ENCODE measurements at places on chromosomes 2 and 18.

DNA sequence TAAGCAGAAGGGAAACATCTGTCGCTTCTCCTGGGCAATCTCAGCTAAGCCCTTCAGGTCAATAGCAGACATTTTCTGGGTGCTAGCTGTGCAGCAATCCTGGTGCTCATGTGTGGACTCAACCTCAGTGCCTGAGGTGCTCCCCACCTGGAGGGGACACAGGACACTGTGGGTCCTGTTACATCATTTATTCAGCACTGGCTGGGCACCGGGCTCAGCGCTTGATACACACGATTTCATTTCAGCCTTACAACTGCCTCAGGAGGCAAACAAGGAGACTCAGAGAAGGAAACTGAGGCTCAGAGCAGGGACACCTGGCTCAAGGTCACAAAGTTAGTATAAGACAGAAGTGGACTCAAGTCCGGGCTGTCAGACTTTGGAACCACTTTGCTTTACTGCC lies 46.7 kb downstream of the MARCO start:
- no peak for DNase-seq

DNA sequence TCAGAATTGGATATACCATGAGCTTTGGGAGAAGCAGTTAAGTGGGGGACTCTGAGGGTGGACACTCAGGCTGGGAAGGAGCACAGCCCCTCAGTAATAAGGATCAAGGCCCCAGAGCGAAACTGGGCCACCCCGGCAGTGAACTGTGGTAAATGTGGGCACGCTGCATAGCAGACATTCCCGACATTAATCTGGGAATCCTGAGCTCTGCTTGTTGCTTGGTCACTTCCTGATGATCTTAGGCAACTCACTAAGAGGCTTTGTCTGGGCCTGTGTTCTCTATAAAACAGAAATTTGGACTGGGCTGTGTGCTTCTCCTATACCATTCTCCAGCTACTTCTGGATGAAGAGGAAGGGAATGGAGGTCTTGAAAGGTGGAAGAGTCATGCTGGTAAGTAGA lies 4.8 kb downstream of the TGFBRAP1 start:
- no peak for DNase-seq

DNA sequence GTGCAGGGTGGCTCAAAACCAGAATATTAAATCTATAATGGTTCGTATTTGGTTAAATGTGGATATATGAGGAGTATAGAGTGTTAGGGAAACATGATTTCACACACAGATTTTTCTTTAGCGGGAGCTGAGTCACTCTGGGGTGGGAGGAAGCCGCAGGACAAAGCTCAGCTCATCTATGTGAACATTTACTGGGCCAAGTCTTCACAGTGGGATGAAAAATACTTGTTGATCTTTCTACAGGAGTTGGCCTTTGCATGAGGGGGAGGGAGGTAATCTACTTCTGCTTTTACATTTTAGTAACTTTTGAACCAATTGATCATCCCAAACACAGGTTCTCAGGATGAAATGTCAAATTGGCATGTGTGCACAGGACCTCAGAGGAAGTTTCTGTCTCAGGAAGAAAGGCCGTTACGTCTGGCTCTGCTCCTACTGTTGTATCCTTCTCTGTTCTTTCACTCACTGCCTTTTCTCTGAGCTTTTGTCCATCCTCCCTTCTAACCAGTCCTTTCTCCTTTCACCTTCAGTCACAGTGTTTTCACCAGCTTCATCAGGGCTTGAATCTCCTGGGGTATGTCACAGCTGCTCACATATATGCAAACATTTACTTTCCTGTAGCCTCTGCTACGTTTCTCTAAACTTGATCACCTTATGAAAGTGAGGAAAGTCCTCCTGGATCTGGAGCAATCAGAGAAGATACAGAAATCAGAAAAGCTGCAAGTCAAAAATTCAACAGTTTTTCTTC lies 943.3 kb upstream of the FANCL start:
- DNase-seq: no peak

DNA sequence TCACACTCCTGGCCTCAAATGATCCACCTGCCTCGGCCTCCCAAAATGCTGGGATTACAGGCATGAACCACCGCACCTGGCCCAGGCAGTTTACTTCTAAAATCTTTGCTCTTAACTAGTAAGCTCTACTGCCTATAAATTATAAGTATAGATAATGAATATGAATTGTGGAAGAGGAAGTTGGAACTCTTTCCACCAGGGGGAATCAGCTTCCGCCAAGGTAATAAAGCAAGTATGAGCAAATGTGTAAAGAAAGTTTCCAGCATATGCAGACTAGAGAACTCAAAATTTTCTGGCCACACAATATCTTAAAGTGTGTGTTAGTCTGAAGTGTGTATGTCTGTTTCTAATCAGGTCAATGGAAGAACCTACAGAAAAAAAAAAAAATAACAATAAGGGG lies 68.1 kb downstream of the RMDN2 start:
- DNase-seq: peak; percentile 1

- no peak for DNase-seq
Measured at GRCh38 chr2:10668402-10669012, 21.3 kb downstream of the NOL10 start.

- no peak for DNase-seq
Measured at GRCh38 chr2:151481744-151482143, 72.0 kb downstream of the RIF1 start.

DNA sequence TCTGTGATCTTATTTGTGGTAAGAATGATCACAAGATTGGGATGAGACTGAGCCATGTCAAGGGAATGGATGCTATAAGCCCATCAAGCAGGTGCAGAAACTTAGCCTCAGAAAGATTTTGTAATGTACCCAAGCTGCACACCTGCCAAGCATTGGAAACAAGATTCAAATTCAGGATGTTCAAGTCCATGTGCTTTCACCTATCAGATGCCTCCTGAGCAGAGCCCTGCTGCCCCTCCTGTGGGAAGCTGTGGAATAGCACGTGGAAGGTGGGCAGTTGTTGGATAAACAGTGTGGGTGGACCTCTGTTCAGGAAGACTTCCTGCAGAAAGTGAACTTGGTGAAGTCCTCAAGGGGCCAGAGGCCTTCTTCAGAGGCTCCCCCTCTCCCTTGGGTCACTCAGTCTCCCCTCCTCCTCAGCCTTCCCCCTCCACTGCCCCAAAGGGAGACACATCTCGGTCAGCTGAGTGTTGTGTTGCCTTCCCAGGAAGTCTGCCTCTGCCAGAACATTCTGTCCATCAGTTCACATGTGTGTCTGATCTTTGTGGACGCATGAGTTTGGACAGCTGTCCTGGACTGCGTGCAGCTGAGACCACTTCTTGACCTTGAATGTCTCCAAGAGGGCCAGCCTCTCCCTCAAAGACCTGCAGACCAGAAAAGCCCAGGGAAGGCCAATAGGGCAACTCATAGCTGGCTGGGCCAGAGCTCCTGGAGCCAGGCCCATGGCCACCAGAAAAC lies 186.1 kb downstream of the INHBB start:
- DNase-seq: no peak

DNA sequence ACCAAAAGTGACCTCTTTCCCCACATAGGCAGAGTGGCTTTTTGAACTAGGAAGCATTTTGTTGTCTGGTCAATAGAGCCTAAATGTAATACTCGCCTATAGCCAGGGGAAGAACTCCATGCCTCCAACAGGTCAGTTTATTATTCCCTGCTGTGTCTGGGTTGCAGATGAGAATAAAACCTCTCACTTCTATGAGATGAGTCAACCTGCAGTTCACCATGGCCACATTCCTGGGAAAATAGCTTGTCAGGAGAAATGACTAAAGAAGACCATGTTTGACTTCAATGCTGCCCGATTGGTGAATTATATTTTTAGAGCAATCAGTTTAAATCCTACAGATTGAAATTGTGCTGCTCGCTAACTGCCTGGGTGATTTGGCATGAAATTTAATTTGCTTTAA lies 46.7 kb upstream of the LRRTM1 start:
- no peak for DNase-seq

- DNase-seq: no peak
Measured at GRCh38 chr2:184304006-184304405, 294.3 kb upstream of the ZNF804A start.

DNA sequence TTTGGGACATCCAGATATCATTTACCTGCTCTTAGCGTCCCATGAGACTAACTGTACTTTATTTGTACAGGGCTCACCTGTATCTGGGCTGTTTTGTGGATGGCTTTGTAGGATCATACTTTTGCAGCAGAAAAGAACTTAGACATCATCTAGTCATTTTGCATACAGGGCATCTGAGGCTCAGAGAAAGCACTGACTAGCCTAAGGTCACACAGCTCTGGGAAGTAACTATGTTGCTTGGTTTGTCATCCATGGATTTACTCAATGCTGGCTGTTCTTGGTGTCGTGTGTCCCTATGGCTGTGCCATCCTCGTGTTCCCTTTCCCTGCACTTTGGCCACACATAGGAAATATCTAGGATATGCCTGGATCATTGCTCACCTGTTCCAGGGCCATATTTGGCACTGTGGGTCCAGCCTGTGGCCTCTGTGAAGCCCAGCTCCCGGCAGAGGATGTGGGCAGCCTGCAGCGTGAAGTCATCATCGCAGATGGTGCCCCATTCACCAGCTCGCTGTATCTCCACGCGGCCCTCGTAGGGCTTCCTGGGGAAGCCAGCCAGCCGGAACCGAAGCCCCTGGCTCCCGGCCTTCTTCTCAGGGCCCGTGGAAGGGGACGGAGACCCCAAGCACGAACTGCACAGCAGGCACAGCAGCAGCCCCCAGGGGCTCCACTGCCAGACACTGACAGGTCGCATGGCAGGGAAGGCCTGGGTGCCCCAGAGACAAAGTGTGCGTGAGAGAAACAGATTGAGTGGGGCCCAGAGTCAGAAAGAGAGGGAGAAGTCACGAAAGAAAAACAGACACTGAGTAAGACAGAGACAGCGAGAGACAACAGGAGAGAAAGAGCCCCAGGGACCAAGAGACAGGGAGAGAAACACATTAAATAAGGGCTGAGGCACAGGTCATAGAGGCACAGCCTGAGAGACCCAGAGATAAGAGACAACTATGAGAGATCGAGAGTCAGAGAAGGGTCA lies 1.5 kb downstream of the LOXL3 start:
- no peak for DNase-seq

GRCh38 chr2:186734957-186735734 lies 41.3 kb downstream of the FAM171B start:
- DNase-seq: no peak

GRCh38 chr2:121670181-121670580 lies 20.9 kb upstream of the CLASP1 start:
- no peak for DNase-seq

DNA sequence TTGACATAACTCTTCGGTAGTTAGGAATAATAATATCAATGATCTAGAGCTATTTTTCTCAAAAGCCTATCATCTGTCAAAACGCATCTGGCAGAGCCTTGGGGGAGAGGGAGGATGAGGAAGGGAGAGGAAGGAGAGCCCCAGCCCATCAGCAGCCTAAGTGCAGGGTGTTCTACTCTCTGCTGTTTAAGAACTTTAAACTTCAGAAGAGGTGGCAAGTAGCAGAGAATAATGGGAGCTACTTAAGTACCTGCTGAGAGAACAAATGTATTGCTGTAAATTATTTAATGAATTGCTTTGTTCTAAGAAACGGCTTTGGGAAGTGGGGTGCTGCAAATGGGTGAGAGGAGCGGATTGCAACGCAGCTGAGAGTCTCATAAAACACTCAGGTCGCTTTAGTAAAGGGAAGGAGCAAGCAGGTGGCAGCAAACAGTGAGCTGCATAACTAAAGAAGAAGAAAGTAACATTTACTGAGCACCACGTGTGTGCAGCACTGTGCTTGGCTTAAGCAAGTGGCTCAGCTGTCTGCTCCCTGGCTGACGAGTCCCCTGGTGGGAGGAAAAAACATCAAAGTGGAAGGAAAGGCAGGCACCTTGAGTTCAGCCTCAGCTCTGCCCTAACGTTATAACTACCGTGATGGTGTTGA lies 26.3 kb upstream of the SH3RF3 start:
- no peak for DNase-seq

GRCh38 chr2:57141269-57141668 lies 905.3 kb upstream of the VRK2 start:
- no peak for DNase-seq

- no peak for DNase-seq
Measured at GRCh38 chr2:105580216-105580615, 164.5 kb upstream of the NCK2 start.

DNA sequence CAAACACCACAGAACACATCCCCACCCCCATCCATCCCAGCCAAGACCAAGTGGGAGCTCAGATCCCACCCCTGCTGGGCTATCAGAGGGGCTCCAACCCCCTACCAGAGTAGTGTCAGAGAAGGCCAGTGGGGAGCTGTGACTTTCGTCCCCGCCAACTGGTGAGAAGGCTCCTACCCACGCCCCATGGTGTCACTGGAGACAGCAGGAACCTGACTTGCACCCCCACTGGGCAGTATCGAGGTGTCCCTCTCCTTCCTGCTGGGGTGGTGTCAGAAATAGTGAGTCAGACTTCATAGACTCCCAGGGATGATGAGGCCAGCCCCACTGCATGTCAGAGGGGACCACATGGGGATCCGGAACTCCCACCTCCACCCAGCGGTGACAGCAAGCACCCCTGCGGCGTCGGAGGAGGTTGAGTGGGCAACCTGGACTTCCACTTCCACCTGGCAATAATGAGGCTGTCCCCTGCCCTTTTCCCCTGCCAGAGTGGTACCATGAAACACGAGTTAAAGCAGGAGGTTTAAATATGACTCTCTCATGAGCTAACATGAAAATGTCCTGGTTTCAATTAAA lies 106.7 kb downstream of the CTIF start:
- DNase-seq: no peak

GRCh38 chr2:160076241-160076640 lies 13.8 kb upstream of the PLA2R1 start:
- no peak for DNase-seq

- DNase-seq: no peak
Measured at GRCh38 chr2:165889798-165890197, 63.8 kb downstream of the TTC21B start.

GRCh38 chr2:40451918-40452605 lies at the start of gene SLC8A1:
TSS of gene SLC8A1 (minus strand) at chr2:40452090.
- no peak for DNase-seq

GRCh38 chr2:9217838-9218770 lies 11.5 kb downstream of the ASAP2 start:
- DNase-seq: no peak

DNA sequence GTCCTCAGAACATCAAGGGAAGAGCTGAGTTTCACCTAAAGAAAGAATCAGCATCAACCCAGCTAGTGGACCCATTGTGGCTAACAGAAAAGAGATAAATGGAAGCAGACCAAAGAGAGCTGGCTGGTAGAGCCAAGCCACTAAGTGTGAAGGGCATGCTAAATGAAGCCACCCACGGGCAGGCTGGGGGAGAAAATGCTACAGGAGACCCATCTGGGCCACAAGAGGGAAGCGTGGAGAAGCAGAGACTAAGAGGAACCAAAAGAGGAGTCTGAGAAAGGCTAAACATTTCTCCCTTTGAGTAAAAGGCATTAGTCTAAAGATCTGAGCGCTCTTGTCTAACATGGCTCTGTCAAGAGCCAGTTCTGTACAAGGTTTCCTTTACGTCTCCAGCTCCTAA lies 15.8 kb downstream of the CWC22 start:
- no peak for DNase-seq

GRCh38 chr2:8576525-8577167 lies 105.2 kb upstream of the ID2 start:
- peak; percentile 26 for DNase-seq

- no peak for DNase-seq
Measured at GRCh38 chr2:119703526-119703925, 24.5 kb downstream of the TMEM177 start.

GRCh38 chr2:181958726-181959125 lies 26.9 kb upstream of the PPP1R1C start:
- DNase-seq: no peak

GRCh38 chr2:64637000-64637635 lies 16.6 kb downstream of the SERTAD2 start:
- DNase-seq: no peak

- no peak for DNase-seq
Measured at GRCh38 chr2:127072970-127073369, 34.0 kb downstream of the BIN1 start.

- DNase-seq: no peak
Measured at GRCh38 chr2:227813562-227814353, at the start of gene CCL20. TSS of gene CCL20 (plus strand) at chr2:227813842. CDS start at chr2:227813912, 70 bp downstream.

Data from T-helper 2 cell (primary cell).